Pons (tissue), 1 donor: ENCODE measurements at places on chromosomes 12 and 14.

DNA sequence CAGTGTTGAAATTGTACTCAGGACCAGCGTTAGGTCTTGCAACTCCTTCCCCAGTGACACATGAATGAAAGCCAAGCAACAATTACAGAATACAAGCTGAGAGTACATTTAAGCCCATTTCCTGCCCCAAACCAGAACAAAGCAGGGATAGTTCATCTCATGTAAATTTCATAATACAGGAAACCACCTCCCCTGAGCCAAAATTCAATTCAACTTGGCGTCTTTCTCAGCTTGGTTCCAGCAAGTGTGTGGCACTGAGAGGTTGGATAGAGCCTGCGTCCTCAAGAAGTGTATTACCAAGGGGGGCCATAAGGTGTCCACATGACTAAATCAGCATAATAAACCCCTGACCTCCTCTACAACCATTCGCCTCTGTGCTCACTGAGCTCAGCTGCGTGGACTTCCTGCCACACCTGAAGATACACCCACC is 278.9 kb upstream of the CRY1 start:
- no peak for DNase-seq

- DNase-seq, result no peak
Observed at GRCh38 chr12:76562130-76562529, 2.6 kb upstream of the OSBPL8 start.

- DNase-seq, result no peak
Observed at GRCh38 chr12:94098466-94098865, 49.9 kb upstream of the PLXNC1 start.

- no peak for DNase-seq
Observed at GRCh38 chr14:75522983-75523318, 682 bp downstream of the BATF start.

- no peak for DNase-seq
Observed at GRCh38 chr12:24929953-24930352, 18.9 kb downstream of the BCAT1 start.

- DNase-seq, result no peak
Observed at GRCh38 chr12:88934163-88934747, 354.0 kb upstream of the KITLG start.

DNA sequence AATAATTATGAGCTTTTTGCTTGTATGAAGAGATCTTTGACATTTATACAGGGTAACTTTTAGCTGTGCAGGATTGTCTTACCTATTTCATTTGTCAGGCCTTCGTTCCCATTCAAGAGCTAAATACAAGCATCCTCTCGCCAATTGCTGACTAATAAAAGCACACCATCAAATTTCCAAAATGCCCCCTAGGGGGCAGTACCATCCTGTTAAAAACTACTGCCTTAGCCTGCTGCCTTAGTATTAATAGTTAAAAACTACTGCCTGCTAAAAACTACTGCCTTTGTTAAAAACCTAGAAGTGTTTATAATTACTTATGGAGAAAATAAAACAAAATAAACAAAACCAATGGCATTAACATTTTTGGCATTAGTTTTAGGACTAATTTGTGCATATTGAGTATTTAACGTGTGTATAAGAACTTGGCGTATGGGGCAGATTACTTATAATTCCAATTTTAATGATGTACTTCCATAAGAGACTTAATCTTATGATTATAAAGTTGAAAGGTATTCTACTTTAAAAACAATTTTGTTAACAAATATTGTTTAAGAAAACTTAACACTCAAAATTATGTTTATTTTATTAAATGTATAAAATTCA is 3.0 kb upstream of the IFI27L2 start:
- DNase-seq, result peak; percentile 90

DNA sequence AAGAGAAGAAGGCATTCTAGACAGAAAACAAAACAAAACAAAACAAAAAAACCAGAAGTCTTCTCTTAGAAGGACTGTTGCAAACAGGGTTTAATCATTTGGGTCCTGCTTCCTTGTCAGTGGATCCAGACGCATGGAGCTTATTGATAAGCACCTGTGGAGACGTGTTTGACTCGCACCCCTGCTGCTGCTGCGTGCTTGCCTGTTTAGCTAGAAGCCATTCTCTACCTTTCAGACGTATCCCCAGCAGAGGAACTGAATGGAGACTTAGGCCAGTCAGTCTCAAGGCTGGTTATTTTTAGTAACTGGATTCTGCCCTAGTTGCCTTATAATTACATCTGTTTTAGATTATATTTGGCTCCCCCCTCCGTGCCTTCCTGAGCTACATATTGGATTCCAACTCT is 186.1 kb upstream of the EEA1 start:
- no peak for DNase-seq

GRCh38 chr14:49583629-49584028 is 2.6 kb downstream of the RPS29 start:
- no peak for DNase-seq

GRCh38 chr12:92226071-92226661 is 80.5 kb upstream of the BTG1 start:
- DNase-seq, result no peak

DNA sequence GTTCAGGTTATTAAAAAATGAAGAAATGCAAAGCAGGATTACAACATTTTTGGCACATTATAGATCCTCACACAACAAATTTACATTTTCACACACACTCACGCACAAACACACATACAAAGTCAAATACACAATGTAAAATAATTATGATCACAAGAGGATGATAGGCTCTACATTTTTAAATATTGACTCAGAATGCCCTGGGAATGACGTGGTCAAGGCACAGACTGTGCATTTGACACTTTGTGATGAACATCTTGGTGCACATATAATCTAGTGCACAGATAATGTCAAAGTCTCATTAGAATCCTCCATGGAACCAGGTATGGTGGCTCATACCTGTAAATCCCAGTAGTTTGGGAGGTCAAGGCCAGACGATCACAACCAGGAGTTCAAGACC is 49.4 kb downstream of the DPF3 start:
- no peak for DNase-seq

DNA sequence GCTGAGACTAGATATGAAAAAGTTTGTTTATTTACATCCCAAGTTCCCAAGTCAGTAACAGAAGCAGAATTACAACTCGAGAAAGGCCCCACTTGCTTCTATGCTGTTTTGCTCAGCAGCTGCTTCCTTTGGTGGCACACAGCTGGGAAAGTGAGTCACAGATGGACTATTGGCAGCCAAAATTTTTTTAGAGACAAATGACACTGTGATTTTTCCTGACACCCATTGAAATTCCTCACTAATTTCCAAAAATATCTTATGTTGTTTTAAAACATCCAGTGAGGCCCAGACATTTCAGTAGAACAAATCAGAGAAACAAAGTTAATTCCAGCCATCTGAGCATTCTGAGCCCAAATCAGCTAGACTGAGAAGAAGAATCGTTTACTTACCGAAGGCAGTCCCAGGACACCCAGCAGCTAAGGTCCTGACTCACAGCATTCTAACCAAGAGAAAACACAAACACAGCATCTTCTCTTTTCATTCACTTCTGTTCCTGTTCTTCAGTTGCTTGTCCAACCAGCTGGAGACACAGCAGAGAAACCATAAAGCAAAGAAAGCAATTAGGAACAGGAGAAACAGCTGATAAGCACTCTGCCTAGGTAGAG is 188.3 kb downstream of the DAD1 start:
- no peak for DNase-seq

DNA sequence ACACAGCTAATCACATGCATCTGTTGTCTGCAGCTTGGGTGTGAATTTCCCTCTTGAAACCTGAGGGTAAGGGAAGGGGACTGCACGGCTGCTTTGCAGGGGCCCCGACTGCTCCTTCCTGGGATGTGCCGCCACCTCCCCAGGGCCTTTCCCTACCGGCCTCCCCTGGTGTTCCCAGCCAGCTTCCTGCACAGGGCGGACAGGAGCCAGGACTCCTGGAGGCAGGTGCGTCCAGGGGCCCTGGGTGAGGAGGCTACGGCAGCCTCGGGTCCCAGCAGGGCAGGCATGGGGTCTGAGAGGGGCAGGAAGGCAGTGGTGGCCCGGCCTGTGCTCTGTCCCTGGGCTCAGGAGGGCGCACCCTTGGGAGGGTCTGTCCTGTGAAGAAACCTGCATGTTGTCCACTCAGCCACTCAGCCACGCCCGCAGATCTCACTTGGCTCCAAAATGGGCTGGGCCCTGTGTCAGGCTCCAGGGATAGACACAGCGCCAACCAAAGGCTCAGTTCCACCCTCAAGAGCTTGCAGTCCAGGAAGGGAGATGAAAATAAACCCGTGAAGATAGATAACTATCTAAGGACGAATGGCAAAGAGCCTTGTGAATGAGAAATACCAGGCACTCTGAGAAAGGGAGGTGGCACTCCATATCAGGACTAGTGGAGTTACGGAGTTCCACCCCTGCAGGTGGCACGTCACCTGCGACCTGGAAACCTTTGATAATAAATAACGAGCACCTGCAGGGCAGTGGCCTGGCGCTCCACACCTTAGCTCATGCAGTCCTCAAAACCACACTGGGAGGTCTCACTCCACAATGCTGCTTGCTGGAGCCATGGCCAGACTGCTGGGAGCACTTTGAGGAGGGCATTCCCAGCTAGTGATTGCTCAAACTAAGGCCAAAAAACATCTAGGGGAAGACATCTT is 427.4 kb downstream of the AACS start:
- DNase-seq, result no peak

- no peak for DNase-seq
Observed at GRCh38 chr12:46900734-46901463, 75.1 kb upstream of the SLC38A4 start.

DNA sequence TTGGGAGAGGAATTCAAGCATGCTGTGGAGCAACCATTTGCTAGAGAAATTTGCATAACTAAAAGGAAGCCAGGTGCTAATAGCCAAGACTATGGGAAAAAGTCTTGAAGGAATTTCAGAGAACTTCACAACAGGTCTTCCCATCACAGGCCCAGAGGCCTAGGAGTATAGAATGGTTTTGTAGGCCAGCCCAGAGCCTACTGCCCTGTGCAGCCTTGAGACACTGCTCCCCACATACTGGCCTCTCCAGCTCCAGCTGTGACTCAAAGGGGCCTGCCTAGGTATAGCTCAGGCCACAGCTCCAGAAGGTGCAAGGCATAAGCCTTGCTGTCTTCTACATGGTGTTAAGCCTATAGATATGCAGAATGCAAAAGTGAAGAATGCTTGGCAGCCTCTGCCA is 227.1 kb downstream of the SLC2A13 start:
- no peak for DNase-seq

- peak; percentile 4 for DNase-seq
Observed at GRCh38 chr12:27123642-27124041, 41.3 kb upstream of the C12orf71 start.

- peak; percentile 54 for DNase-seq
Observed at GRCh38 chr12:84912198-84913128, at the start of gene SLC6A15. Gene SLC6A15 (minus strand): TSS chr12:84912799. CDS start chr12:84892120, 20,679 bp downstream.

GRCh38 chr12:2284321-2284813 is 231.6 kb downstream of the CACNA1C start:
- no peak for DNase-seq

- DNase-seq, result no peak
Observed at GRCh38 chr12:89717759-89718523, 9.3 kb upstream of the ATP2B1 start.

GRCh38 chr14:105200074-105200473 is 19.0 kb upstream of the NUDT14 start:
- no peak for DNase-seq

GRCh38 chr12:851343-851742 is 98.2 kb downstream of the RAD52 start:
- DNase-seq, result no peak

GRCh38 chr12:6341417-6342139 is at the start of gene TNFRSF1A:
Gene TNFRSF1A (minus strand): TSS chr12:6342076. CDS start chr12:6341814, 262 bp downstream.
- peak; percentile 69 for DNase-seq

DNA sequence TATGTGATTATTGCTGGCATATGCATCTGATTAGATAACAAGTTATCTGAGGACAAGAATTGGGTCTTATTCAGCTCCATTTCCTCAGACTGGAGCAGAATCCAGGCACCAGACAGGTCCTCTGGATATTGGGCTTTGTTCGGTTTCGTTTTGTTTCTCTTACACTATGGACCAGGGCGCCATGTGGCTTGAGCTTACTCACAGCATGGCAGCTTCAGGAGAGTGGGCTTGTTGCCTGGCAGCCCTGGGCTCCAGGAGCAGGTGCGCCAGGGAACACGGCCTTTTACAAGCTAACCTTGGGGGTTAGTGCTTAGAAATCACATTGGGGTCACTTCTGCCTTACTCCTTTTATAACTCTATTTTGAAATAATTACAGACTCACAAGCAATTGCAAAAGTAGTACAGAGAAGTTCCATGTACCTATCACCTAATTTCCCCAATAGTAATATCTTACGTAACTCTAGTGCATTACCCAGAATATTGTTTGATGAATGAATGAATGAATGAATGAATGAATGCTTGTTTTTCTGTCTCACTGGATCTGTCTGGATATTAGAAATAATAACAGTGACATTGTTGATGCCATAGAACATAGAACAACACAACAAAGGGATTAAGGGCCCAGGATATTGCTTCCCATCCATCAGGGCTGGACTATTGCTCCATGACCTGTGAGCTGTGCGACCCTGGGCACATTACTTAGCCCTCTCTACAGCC is 39.0 kb downstream of the CMKLR1 start:
- DNase-seq, result no peak

DNA sequence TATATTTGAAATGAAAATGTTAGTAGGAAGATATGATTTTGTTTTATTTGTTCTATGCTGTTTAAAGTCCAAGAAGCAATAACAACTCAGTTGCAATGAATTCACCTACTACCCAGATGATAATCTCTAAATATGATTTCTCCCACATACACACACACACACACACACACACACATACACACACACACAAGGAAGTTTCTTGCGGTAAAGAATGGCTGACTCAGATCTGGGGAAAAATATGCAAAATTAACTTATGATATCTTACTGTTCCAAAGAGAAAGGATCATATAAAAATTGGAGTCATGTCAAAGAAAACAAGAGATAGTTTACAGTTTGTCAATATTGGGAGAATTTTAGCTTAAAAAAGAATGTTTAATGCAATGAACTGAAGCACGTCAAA is 456.7 kb downstream of the SLC16A7 start:
- DNase-seq, result no peak

GRCh38 chr14:65320661-65321308 is 91.7 kb upstream of the FUT8 start:
- no peak for DNase-seq
